Posterior cingulate gyrus (tissue), 11 donors: ENCODE measurements at places on chromosomes 7 and 10.

DNA sequence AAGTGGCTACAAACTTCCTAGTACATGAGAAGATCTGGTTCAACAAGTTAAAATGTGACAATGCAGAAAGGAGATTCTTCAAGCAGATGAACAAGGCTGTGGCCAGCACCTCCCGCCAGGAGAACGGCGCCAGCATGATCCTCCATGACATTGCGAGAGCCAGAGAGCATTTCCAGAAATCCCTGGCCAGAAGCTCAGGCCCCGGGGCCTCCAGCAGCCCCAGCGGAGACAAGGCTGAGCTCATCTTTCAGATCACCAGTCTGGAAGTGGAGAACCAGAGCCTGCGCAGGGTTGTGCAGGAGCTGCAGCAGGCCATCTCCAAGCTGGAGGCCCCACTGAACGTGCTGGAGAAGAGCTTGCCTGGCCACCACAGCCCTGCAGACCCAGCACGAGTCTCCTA, 40.1 kb upstream of the ZNF273 start:
- no peak for DNase-seq

- DNase-seq: no peak
Measured at GRCh38 chr10:20890491-20891337, 6.4 kb downstream of the NEBL start.

- no peak for DNase-seq
Measured at GRCh38 chr7:37915438-37915837, 1.2 kb downstream of the SFRP4 start.

- no peak for DNase-seq
Measured at GRCh38 chr10:119339109-119339508, 131.7 kb downstream of the GRK5 start.

- DNase-seq: no peak
Measured at GRCh38 chr10:4883079-4883739, 57.2 kb downstream of the AKR1E2 start.

- no peak for DNase-seq
Measured at GRCh38 chr7:25456467-25457171, 228.3 kb upstream of the NPVF start.

DNA sequence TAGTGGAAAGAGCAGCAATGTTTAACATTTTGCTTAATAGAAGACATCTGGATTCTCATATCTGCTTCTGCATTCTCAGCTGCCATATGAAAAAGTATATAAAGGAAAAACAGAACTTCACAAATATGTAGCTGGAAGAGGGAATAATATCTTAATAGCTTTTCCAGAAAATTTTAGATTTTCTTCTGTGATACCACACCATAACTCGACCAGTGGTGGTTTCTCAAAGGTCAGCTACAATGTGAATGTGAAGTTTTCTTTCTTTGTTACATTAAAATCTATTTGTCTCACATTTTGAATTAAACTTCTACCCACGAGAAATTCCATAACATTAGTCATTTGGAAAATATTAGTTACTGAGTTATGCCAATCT, 339.8 kb downstream of the PARD3 start:
- DNase-seq: no peak

GRCh38 chr10:67175354-67175753, 249.5 kb downstream of the LRRTM3 start:
- no peak for DNase-seq

GRCh38 chr10:106672517-106673175, 491.9 kb downstream of the SORCS1 start:
- DNase-seq: no peak

DNA sequence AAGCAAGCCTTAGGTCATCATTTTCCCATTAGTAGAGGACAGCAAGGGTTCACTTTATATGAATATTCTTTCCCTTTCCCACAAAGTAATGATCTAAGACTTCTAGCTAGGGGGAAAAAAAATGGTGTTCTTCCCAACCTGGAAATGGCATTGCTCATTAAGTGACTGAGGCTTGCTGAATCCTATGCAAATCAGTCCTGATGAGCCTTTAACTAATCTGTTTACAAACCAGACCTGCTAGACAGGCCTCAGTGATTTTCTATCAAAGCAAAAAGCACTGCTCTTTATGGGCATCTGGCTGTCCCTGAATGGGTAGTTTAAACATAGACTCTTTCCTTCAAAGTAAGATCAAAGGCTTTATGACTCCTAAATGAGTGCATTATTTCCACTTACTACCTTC, 146.3 kb downstream of the HIBADH start:
- DNase-seq: no peak

DNA sequence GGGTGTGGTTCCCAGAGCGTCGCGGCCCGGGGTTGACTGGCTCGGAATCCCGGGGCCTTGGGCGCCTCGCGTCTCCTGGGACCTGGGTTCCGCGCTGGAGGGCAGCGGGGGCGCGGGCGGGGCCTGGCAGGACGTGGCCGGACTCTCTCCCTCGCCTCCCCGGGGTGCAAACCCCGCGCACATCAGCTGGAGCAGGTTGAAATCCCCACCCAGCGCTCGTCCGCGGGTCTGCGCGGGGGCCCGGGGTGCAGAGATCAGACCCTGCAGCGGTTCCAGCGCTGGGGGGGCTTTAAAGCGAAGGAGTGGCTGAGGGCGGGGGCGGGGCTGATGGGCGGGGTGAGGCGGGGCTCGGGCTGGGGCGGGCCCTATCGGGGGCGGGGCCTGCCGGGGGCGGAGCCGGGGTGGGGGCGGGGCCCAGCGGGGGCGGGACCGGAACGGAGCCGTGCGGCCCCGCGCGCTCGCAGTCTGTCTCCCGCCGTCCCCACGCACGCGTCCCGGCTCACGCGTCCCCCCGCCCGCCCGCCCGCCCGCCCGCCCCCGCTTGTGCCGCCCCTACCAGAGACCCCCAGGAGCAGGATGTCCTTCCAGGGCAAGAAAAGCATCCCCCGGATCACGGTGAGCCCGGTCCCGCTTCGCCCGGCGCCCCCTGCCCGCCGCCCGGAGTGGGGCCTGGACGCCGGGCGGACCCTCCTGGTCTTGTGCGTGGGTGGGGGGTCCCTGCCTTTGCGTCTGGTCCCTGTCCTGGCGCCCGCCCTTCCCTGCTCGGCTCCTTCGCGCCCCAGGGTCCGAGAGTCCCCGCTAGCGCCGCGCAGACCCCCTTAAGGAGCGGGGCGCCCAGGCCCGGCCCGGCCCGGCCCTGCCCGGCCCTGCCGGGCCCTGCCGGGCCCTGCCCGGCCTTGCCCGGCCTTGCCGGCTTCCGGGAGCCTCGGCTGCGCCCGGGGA, at the start of gene DPYSL4:
Gene DPYSL4, plus strand, starts transcription at position 461 of the 942 bp plus-strand sequence. Its CDS starts 116 bp downstream, at position 577.
- DNase-seq: no peak

- no peak for DNase-seq
Measured at GRCh38 chr7:112484671-112485167, 3.9 kb downstream of the LSMEM1 start.

- DNase-seq: no peak
Measured at GRCh38 chr7:113649556-113649955, 269.3 kb downstream of the PPP1R3A start.

DNA sequence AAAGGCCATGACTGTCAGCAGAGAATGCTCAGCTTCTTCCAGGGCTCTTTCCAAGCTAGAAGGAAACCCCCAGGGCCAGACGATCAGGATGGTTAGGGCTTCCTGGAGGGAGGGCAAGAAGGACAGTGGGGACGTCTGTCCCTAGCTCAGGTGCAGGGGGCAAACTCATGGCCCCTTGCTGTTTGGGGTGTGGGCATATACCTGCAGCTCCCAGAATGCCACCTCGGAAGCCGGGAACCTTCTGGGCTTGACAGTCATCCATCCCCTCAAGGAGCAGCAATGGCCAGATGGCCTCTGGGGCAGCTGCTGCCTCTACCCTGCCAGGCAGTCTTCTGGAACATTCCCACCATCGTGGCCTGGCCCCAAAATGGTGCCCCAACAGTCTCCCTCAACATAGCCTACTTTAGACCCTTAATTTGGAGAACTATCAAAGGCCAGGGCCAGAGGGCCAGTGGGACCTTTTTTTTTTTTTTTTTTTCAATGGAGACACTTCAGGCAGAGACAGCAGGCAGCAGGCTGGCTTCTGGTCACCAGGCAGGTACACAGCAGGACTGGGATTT, 40.2 kb upstream of the ZMIZ1 start:
- no peak for DNase-seq

GRCh38 chr10:68869623-68870022, 31.5 kb upstream of the DDX50 start:
- no peak for DNase-seq

DNA sequence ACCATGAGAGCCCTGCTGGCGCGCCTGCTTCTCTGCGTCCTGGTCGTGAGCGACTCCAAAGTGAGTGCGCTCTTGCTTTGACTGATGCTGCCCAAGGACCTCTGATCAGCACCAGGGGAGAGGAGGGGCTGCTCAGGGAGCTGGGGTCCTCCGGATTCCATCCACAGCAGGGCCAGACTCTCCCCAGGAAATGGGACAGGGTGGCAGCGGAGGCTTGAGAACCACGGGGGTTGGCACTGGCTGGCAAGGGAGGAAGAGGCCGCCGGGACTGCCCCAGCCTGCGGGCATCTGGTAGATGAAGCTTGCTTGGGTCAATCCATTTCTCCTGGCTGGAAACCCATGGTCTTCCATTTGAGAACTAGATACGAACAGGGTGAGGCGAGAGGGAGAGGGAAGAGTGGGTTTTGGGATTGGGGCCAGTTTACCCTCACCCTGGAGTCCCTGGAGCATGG, 647 bp downstream of the PLAU start:
- DNase-seq: no peak

DNA sequence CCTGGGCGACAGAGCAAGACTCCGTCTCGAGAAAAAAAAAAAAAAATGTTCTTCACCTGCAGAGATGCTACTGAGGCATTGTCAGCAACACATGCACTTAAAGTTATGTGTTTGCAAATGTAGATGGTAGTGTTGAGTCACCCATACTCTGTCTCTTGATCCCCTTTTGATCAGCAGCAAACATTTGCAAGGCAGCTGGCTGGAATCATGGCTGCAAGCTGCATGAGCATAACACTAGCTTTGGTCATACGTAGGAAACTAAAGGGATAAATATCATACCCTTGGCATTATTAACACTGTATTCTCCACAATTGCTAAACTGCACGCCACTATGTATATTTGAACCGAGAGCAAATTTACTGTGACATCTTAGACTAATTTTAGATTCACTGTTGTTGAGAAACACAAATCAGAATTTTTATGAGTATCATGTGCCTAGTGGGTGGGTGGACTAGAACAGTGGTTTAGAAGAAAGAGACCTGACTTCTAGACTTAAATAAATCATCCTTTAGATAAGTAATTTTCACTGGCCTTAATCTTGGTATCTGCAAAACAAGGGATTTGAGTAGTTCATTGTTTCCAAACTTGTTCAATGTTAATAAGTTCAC, 229.3 kb upstream of the MEOX2 start:
- no peak for DNase-seq

DNA sequence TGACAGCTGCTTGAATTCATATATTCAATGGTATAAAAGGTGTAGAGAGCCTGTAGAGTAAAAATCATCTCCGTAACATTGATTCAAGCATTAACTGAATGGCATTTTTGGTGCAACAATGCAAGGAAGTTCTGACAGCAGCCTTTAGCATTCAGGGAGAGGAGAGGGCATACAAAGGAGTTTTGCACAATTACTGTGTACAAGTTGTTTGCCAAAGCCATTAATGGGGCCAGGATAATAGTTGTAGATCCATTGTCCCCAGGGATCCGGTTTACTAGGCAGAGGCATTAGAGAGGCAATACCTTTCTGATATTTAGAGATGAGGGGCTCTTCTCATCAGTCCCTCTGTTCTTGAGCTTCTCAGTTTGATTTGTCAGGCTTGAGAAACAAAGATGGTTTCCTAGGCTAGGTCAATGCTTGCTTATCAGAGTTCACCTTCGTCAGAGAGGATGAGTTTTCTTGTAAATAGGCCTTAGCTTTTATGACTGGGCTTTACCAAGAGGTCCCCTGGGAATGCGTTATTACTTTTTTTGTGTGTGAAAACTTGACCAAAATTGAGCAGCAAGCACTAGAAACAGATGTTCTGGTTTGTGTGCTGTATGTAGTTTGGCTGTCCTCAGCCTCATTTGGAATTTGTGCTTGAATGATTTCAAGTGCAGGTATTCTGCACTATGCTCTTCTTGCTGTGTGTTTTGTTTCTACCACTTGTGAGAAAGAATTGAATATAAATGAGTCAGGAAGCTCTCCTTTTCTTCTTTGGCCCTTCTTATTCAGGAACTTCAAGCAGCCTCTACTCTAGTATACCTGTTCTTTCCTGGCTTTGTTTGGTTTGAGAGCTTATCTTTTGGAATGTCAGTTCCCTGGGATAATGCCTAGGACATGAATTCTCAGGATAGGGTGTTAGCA, 32.0 kb downstream of the SND1 start:
- no peak for DNase-seq

GRCh38 chr7:80900583-80901576, 18.0 kb downstream of the SEMA3C start:
- DNase-seq: no peak

DNA sequence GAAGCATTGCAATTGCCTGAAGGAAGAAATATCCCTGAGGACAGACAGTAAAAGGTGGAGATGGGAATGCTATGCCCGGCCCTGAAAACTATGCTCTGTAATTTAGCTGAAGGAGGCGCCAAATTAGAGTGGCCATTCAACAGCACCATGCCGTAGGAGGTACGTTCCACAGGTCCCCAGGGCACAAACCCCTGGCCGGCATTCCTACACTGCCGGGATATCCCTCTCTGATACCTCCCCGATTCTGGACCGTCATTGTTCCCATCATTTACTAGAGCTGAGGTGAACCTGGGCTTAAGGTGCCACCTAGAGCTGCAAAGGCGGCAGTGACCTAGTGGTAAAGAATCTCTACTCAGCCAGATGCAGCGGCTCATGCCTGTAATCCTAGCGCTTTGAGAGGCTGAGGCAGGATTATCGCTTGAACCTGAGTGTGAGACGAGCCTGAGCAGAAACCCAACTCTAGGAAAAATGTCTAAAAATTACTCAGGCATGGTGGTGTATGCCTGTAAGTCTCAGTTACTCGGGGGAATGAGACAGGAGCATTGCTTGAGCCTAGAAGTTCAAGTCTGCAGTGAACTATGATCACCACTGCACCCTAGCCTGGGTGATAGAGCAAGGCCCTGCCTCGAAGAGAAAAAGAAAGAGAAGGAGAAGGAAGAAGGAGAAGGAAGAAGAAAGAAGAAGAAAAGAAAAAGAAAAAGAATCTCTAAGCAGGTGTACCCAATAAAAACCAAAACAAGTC, 53.0 kb upstream of the TNKS2 start:
- DNase-seq: no peak

DNA sequence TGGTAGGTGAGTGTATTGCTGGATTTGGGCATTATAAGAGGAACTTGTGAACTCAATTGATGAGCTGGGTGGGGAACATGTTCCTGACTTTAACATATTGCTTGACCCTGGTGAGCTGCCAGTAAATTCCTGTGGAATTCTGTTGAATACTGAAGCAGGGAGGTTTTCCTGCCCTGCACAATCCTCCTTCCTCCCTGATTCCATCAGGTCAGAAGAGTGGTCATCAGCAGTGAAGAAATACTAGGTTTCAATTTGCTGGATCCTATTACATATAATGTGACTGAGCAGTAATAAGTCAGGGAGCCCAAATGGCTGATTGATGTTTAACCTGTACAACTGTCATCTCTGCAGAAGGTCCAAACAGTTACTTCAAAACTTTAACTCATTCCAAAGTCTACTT, 581.2 kb downstream of the SUGCT start:
- DNase-seq: no peak

DNA sequence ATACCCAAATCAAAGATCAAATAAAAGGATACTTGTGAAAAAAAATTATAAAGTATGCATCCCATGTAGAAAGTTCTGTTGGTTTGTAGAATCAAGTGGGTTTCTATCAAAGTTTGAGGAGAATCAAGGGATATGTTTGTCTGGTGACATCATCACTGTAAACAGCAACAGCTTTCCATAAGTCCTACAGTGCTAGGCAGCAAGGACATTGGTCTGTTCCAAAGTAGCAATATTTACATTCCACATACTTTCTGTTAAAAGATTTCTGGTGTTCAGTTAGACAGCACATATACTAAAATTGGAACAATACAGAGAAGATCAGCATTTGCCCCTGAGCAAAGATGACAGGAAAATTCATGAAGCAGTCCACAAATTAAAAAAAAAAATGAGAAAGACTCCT, 683.9 kb downstream of the XPNPEP1 start:
- DNase-seq: no peak
